H4 (cell line): ENCODE measurements at places on chromosomes 3 and 15. TPM values are rescaled to one million over a fixed set of nuclear protein-coding genes. Genes with fewer than 3 reads are reported as not detected.

- DNase-seq, result no peak
Measured at GRCh38 chr3:38374221-38374620, 27.6 kb downstream of the XYLB start.

The RLBP1 gene
- total RNA-seq, result not detected in 2 replicates

The XXYLT1 gene
- 35.7 and 52.3 TPM in 2 replicates for total RNA-seq

DNA sequence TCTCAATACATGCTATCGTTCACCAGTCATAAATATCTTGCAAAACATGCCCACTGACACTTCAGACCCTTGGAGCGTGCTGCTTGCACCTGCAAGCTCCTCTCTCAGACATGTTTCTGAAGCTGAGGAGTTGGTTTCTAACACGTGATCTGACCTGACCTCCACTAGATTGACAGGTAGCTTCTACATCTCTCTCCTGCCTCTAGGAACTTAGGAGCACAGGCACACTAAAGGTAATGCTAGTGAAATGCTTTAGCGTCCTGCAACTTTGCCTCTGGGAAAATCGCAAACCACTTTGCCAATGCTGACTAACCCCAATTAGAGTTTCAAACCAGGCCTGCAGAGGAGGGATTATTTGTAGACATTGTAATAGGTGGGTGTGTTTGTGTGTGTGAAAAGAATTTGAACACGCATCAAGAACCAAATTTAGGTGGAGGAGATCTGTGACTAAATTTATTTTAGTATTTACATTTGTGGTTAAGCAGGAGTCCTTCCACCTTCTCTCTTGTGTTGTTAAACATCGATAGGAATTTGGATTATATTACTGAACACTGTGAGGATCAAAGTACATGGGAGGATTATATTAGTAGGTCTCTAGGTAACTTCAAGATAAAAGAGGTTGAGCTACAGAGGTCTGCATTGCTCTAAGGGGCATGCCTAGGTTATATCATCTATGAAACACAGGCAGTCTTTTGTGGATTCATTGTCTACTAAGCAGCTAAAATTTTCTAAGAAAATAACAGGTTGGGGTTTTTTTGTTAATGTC is 86.7 kb upstream of the ZBED2 start:
- DNase-seq, result no peak

DNA sequence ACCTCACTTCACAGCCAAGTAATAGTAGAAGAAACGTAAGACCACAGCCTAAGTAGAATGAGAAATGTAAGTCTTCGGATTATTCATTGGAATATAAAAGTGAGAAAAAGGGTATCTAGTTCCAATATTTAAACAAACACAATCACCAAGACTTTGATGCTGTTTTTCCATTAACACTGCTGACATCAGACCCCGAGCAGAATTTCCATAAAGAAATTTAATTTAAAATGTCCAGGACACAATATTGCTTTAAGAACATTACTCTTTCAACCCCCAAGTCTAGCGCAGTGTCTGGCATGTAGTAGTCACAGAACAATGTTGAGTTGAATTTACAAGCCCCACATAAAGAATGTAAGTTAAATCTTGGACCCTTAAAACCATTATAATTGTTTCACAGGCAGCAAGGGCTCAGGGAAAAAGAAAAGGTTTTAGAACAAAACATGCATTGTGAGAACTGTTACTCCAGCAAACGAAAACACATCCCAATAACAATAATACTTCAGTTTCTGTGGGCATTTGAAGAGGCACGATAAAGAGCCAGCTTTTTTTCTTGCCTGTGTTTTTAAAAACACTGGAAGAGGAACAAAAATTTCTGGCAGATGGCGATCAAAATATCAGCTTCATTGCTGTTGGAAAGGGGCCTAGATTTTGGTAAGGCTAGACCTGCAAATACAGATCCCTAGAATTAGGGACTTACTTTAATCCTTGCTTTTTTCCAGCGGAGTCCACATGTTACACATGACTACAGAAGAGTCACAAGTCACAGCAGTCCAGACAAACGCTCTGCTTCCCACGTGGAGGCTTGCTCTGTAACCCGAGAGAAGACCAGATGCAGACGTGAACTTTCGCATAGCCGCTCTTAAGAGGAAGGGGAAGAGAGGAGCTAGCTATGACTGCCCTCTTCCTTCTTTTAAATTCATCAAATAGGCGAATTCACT is 77.9 kb upstream of the IGSF10 start:
- no peak for DNase-seq

The CELSR3 gene
- 3.0 and 3.1 TPM in 2 replicates for total RNA-seq
